ENCODE measurements at places on chromosomes 13 and 19.

DNA sequence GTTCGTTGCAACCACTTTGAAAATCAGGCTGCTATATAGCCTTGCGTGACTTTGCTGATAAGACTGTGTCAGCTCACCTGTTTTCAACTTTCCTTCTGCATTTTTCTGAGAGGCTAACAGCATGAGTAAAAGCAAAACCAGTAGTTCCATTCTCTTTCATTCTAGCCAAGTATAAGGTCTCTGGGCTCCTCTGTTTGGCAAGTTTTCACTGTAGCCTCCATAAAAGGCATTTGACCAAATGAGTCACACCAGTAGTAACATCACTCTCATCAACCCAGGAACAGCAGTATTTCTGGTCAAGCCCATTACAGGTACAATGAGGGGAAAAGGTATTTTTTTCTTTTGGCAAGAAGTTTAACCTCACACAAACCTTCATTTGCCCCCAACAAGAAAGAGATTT, 1149.8 kb upstream of the MIR17HG start:
- peak; percentile 3 for DNase-seq

DNA sequence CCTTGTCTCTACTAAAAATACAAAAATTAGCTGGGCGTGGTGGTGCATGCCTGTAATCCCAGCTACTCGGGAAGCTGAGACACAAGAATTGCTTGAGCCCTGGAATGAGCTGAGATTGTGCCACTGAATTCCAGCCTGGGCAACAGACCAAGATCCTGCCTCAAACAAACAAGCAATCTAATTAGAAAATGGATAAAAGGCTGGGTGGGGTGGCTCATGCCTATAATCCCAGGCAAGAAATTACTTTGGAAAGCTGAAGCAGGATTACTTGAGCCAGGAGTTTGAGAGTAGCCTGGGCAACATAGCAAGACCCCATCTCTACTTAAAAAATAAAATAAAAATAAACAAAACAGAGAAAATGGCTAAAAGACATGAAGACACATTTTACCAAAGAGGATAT, 77.0 kb downstream of the CAB39L start:
- peak; percentile 52 for DNase-seq

GRCh38 chr13:114000151-114001040, 26.5 kb upstream of the C13orf46 start:
- no peak for DNase-seq

- peak; percentile 8 for DNase-seq
These were observed 114.8 kb downstream of the SUCLA2 start for GRCh38 chr13:47886314-47886713.

GRCh38 chr19:45645631-45646344, 6.6 kb upstream of the EML2 start:
- peak; percentile 93 for DNase-seq

GRCh38 chr13:46232281-46232680, 20.6 kb downstream of the LRRC63 start:
- peak; percentile 48 for DNase-seq

DNA sequence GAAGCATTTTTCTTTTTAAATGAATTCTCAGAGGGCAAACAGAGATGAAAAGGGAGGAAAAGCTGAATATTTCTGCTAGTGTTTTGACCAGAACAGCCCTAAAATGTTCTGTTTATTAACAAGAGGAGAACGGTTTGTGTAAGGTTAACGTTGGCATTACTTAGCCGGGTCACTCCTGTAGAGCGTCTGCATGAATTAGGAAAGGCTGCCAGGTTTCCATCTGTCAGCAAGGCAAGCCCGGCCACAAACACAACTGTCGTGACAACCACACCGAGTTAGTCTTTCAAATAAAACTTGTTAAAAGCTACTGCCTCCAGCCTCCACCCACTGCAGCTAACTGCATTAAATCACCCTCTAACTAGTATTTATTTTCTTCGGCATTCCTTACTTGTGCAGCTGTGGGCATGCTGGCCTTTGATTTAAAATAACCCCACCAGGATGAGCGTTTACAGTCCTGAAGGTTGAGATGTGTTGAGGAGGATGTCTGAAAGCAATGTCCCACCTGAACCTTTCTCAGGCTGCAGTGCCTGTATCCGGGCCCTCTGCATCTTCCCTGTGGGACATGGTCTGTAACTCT, 527.9 kb downstream of the FGF9 start:
- no peak for DNase-seq

GRCh38 chr19:13117176-13117771, 734 bp upstream of the TRMT1 start:
- DNase-seq: no peak

GRCh38 chr19:15212711-15213110, 11.9 kb upstream of the NOTCH3 start:
- DNase-seq: no peak

DNA sequence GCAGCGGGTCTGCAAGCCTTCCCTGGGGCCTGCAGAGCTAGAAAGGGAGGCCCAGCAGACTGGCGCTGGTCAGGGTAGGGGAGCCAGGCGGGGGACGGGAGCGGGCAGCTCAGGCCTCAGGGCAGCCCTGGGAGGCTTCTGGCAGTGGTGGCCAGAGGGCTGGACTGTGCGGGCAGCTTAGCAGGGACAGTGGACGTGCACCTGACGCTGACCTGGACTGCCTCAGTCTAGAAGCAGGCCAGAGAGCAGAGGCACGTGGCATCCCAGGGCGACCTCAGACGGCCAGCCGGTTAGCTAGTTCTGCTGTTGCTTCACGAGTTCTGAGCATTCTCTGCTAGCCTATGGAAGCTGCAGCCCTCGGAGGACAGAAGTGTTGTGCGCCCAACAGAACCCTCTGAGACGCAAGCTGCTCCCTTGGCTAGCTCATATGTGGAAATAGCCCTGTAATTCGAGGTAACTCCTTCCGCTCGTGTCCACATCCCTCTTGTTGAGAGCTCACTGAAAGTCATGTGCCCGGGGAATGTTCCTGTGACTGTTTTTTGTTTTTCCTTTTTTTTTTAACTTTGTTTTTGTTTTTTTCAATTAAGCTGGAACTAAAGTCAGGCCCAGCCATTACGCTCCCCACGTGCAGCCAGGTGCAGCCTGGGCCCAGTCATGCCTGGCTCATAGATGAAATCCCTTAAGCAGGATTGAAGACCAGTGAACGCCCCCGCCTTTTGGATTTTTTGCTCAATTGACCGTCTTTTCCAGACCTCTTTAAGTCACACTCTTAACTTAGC, 1.9 kb upstream of the FAM174C start:
- peak; percentile 18 for DNase-seq

GRCh38 chr19:18279516-18280246, 1.7 kb downstream of the JUND start:
- DNase-seq: peak; percentile 96

DNA sequence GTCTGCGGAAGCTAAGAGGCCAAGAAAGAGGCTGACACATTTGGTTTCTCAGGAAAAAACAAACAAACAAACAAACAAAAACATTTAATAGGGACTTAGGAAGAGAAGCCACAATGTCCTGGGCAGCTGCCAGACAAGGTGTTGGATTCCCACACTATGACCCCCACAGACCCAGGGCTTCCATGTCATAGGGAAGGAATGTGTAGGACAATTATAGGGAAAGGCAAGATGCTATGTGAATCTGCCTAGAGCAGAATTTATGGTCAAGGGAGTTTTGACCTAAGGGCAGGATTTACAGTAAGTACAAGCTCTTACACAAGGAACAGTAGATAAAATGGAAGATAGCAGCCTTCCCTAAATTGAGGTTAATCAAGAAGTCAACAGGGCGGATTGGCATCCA, 9.1 kb upstream of the CDADC1 start:
- no peak for DNase-seq

DNA sequence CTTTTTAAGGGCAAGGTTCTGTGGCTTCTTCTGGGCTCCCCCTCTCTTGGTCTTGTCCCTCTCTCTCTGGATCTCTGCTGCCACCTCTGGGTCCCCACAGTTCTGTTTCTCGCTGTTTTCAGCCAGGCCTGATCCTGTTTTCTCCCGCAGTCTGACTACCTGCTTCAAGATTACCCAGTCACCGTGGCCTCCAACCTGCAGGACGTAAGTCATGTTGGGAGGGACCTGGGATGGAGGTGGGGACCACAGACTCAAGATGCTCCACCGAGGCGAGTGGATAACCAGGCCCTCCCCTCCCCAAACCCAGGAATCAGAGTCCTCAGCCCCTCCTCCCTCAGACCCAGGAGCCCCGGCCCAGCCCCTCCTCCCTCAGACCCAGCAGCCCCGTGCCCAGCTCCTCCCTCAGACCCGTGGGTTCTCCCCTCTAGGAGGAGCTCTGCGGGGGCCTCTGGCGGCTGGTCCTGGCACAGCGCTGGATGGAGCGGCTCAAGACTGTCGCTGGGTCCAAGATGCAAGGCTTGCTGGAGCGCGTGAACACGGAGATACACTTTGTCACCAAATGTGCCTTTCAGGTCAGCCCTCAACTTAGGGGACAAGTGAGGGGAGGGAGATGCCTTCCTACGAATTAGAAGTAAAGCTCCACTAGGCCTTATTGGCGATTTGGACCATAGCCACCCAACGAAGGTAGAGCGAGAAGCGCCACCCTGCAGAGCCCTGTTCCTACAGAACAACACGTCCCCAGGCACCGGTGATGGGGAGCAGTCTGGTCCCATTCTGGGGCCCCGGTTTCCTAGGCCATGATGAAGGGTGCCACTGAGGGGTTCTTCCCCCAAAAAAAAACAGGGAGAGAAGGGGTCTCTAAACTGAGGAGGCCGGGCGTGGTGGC, 2.2 kb downstream of the FLT3LG start:
- peak; percentile 52 for DNase-seq

GRCh38 chr19:5575590-5575989, 7.8 kb upstream of the TINCR start:
- DNase-seq: no peak

DNA sequence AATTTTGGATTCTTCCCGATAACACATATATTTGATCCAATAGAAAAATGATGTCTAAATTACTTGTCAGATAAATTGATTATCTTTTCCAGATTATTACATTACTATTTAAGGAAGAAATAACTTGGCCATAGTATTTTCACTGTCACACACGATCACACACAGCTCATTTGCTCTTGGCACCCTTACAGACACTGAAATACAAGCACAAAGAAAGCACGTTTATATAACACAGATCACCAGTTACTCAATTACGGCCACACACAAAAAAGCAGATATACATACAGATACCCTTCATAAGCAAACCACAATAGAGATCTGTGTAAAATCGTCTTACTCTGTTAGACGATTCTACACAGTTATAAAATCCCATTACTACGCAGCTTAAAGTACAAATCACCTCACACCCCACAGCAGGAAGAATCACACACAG, 716 bp upstream of the ZNF420 start:
- no peak for DNase-seq

- no peak for DNase-seq
These were observed 23.0 kb downstream of the CUL4A start for GRCh38 chr13:113232208-113233003.

GRCh38 chr19:50003810-50004419, 21.3 kb downstream of the VRK3 start:
- DNase-seq: peak; percentile 94

- DNase-seq: peak; percentile 61
These were observed 2.3 kb downstream of the TULP2 start for GRCh38 chr19:48896191-48896720.

GRCh38 chr19:42436006-42436405, 6.7 kb downstream of the CXCL17 start:
- DNase-seq: peak; percentile 53

DNA sequence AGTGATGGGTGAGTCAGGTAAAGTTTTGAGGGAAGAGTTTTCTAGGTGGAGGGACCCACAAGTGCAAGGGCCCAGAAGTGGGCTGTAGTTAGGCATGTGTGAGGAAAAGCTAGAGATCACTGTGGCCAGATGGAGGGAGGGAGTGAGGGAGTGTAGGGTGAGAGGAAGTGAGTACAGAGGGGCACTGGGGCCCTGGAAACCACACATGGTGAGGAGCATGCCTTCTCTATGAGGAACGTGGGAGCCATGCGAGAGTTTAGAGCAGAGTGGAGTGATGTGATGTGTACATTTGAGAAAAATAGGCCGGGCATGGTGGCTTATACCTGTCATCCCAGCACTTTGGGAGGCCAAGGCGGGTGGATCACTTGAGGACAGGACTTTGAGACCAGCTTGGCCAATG, 14.7 kb upstream of the SHKBP1 start:
- no peak for DNase-seq

GRCh38 chr13:70473907-70474306, 365.7 kb upstream of the KLHL1 start:
- DNase-seq: no peak

- DNase-seq: no peak
These were observed 10.3 kb downstream of the ZNF558 start for GRCh38 chr19:8821748-8822241.

GRCh38 chr13:77180011-77180410, 146.9 kb downstream of the MYCBP2 start:
- DNase-seq: no peak

DNA sequence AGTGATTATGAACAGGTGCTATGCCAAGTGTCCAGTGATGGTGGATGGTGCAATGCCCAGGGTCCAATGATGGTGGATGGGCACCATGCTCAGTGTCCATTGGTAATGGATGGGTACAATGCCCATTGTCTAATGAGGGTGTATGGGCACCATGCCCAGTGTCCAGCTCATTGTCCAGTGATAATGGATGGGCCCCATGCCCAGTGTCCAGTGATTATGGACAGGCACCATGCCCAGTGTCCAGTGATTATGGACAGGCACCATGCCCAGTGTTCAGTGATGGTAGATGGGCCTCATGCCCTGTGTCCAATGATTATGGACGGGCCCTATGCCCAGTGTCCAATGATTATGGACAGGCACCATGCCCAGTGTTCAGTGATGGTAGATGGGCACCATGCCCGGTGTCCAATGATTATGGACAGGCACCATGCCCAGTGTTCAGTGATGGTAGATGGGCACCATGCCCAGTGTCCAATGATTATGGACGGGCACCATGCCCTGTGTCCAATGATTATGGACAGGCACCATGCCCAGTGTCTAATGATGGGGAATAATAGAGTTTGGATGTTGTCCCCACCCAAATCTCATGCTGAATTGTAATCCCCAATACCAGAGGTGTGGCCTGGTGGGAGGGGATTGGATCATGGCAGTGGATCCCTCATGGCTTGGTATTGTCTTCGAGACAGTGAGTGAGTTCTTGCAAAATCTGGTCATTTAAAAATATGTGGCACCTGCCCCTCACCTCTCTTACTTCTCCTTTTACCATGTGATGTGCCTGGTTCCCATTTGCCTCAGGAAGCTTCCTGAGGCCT, 87.8 kb downstream of the ANKRD10 start:
- no peak for DNase-seq

Measured in cardiac fibroblast (primary cell).